ENCODE measurements at places on chromosomes 3 and 15. TPM values are rescaled to one million over a fixed set of nuclear protein-coding genes. Genes with fewer than 3 reads are reported as not detected.

The TRIM71 gene
- total RNA-seq: not detected

The C3orf20 gene
- total RNA-seq: not detected

The GATA2 gene
- total RNA-seq: under 0.01 TPM

The CCRL2 gene
- total RNA-seq: not detected

The PCSK6 gene
- total RNA-seq: 1.7 TPM

The PLSCR1 gene
- 60.5 TPM for total RNA-seq

The SLC22A14 gene
- under 0.01 TPM for total RNA-seq

The GHSR gene
- not detected for total RNA-seq

The CPLX3 gene
- total RNA-seq: not detected

The PP2D1 gene
- not detected for total RNA-seq

The GABRG3 gene
- total RNA-seq: not detected

The OR5K4 gene
- not detected for total RNA-seq

The VGLL3 gene
- 1.7 TPM for total RNA-seq

The LRRC31 gene
- 0.24 TPM for total RNA-seq

The BCHE gene
- total RNA-seq: 0.85 TPM

All from tracheal epithelial cell (primary cell).